Suppressor macrophage (primary cell): ENCODE measurements at places on chromosomes 1 and 21.

- DNase-seq: no peak
Measured at GRCh38 chr1:118247593-118247992, 62.6 kb upstream of the SPAG17 start.

DNA sequence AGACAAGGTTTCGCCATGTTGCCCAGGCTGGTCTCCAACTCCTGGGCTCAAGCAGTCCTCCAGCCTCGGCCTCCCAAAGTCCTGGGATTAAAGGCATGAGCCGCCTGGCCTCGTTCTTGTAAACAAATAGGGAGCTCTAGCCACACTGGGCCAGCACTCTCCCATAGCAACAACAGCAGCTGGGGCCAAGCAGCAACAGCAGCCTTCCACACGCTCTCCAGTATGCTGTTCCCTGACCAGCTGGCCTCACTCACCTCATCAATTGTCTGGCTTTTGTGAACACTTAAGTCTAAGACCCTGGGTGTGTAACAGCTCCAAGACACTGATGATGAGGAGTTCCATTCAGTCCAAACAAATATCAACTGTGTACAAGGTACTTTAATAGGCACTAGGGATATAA lies 16.9 kb upstream of the GLIS1 start:
- DNase-seq: no peak

DNA sequence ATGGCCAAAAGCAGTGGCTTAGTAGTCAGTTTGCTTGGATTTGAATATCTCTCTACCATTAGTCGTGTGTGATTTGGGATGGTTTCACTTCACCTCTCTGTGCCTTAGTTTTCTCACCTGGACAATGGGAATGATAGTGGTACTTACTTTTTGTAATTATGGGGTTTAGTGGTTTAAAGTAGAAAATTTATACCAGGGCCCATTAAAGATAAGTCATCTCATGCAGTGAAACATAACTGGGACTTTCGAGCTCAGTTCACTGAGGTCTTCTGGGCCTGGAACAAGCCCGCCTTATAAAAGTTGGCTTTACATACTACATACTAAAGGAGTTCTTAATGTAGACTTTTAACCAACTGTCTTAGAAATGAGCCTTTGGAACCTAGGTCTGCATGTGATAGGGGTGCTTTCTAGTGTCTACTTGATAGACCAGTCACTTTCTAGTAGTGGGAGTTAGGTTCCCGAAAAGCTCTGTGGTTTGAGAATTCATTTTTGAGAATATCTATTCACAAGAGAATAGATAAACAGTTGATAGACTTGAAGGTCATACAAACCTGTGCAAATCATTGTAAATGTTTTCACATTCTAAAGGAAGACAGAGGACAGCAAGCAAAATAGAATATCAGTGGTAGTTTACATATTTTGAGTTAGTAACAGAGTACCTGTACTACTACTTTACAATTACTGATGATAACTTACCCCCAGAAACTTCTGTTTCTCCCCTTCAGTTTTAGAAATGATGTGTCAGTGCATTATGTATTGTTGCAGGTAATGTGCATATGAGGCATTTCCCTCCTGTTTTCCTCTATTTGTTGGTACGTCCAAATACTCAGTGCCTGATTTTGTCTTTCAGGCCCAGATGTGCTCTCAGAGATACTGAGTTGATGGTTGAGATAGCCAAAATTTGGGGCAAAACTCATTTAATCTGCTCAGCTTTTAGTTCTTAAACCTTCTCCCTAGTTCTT lies 48.0 kb downstream of the DYRK1A start:
- no peak for DNase-seq

DNA sequence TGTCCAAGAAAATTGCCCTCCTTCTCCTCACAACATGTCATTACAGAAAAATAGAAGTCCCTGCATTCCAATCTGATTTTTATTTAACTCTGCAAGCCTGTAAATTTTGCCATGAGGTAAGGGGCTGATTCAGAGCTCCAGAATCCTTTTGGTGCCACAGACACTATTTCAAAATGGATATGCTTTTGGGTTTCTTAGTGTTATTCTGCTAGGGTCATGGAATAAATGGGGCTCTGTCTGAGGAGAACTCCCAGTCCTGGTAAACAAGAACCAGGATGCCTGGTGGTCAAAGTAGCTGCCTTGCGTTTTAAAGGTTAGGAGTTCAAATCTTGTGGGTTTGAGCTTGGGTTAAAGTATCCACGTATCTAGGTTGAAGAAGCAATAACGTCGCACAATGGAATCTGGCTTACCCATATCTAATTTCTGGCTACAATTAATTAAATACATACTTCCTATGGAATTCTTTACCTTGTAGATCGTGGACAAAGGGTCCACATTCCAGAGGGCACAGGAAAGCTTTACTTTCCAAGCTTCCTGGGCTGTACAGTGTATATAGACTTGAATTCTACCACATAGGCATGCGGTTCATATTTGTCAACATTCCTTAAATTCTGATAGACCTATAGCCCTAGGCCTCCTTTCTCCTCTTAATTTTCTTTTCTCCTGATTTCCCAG lies 98.0 kb upstream of the CDC42BPA start:
- no peak for DNase-seq

- no peak for DNase-seq
Measured at GRCh38 chr1:23381233-23381885, 11.7 kb upstream of the ZNF436 start.

DNA sequence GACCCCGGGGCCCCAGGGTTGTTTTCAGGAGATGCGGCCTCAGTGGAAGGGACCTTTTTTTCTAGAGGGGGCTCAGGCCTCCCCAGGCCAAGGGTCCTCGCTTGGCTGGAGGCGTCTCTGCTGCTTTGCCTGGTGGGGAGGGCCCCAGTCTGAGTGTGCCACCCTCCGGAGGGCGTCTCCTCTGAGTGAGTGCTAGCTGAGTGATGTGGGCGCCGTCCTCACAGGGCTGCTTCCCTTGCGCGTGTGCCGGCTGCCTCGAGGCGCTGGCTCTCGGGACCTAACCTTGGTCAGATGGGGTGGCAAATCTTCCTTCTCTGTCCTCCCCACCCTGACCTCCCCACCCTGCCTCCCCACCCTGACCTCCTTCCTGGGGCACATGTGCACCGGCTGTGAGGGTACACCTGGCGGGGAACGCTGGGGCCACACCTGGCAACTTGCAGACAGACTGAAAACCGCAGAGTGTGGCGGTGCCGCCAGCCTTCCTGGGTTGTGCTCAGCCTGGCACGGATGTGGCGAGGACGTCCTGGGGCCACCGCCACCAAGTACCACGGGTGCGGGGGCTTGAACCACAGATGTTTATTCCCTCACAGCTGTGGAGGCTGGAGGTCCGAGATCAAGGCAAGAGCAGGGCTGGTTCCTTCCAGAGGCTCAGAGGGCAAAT lies 93.0 kb upstream of the TTC34 start:
- DNase-seq: no peak

- DNase-seq: no peak
Measured at GRCh38 chr1:92843429-92844352, 11.9 kb downstream of the RPL5 start.

GRCh38 chr1:55623311-55623710 lies 408.1 kb upstream of the USP24 start:
- no peak for DNase-seq

DNA sequence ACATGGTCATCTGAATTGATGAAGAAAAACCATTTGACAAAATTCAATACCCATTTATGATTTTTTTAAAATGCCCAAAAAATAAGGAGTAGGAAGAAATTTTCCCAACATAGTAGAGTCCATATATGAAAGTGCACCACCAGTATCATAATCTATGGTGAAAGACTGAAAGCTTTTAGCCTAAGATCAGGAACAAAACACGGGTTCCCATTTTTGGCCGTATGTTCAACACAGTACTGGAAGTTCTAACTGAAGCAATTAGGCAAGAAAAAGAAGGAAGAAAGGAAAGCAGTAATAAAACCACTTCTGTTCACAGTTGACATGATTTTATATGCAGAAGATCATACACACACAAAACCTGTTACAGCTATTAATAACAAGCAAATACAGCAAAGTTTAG lies 227.8 kb upstream of the RAB4A start:
- peak; percentile 64 for DNase-seq

DNA sequence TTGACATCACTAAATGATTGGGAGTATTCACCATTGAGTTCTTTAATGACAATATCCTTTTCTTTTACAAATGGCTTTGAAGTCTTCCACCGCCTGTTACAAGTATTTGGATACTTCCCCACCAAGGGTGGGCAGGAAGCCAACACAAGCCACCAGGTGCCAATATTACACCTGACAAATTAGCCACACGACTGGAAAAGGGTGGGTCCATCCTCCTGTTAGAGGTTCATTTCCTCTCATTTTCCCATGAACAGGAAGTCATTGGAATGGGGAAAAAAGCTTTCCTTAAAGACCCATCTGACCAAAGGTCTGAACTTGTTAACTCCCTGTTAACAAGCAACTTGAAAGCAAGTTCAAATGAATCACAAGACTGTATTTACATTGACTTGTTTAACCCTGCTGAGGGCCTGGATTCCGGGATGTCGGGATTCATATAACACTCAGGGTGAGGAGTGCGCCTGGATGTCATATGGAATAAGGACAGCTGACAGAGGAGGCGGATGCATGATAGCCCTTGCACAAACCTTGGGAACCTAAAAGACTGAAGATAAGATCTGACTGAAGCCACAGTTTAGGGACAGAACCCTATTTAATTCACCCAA lies 40.5 kb upstream of the PROX1 start:
- DNase-seq: no peak

DNA sequence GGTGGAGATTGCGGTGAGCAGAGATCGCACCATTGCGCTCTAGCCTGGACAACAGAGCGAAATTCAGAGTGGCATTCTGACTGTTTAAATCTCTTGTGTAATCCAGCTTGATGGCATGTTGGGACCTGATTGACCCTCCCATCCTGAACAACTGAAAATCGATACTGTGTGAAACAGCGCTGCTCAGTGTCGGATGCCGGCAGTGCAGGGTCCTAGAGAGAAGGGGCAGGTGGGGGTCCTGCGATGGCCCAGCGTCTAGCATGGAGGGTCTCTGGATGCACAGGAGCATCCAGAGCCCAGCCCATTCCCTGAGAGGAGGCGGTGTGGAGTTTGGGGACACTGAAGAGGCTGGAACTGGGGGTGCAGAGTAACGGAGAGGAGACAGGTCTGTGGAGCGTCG lies 15.8 kb downstream of the AGT start:
- DNase-seq: no peak

DNA sequence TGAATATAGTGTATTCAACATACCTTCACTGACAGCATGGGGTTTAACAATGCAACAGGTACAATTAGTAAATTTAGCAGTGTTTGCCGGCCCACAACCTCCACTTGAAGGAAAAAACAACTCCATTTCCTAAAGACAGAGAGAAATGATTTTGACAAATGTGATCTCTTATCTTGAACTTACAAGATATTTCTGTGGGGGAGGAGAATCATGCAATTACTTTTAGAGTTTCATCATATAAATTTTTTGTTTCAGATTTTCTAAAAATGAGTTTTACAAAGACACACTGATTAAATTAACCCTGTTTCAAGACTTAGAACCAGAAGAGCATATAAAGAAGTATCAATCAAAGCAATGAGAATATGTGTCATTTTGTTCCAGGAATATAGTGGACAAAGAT lies 80.3 kb downstream of the NME7 start:
- no peak for DNase-seq

GRCh38 chr1:94247138-94248094 lies 10.0 kb upstream of the ARHGAP29 start:
- DNase-seq: peak; percentile 83

GRCh38 chr1:64410217-64410616 lies 59.7 kb upstream of the CACHD1 start:
- DNase-seq: no peak

DNA sequence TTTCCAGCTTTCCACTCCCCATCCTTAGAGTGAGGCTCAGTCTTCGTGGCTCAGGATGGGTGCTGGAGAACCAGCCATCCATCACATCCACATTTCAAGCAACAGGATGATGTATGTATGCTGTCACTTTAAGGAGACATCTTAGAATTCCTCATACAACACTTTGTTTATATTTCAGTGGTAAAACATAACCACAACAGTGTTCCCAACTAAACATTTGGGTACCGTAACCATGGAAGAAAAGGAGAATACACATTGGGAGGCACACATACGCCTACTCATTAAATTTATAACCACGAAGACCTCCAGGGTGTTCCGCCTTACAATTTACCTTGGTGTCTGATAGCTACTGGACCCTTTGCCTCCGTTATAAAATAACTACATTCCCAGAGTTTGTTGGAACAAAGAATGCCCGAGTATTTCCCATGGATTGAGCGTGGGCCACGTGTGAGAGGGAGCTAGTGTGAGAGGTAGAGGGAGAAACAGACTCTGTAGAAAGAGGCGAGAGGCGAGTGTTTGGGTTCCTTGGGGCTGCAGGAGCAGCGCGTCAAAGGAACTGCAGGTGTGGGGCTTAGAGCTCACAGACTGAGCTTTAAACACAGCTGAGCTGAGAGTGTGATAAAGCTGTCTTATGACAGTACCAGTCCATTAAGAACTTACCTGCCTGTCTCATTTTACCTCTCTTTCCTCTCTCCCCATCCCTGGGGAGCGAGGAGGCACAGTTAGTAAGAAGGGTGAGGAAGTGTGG lies 111.5 kb upstream of the USP24 start:
- no peak for DNase-seq

- DNase-seq: no peak
Measured at GRCh38 chr1:209319057-209319432, 264.5 kb upstream of the CAMK1G start.

DNA sequence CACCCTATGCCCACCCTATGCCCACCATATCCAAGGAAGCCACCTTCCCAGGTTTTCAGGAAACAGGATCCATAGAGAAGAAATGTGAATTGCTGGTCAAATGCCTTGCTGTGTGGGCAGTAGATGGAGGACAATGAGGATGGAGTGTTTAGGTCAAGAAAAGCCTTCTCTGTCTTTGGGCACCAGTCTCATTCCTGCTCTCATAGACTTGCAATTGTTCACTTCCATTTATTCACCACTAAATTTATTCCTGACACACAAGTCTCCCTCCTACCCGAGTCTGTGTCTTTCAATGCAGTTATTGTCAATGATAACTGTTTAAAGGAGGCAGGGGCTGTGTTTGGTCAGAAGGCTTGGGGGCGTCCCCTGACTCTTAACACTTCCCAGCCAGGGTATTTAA lies 48.0 kb upstream of the ITPKB start:
- DNase-seq: no peak
